ENCODE measurements at places on chromosomes 12 and 14. TPM values are rescaled to one million over a fixed set of nuclear protein-coding genes. Genes with fewer than 3 reads are reported as not detected.

The PAPLN gene
- 6.2 TPM for total RNA-seq

The KRT78 gene
- not detected for total RNA-seq

The CABP1 gene
- 0.22 TPM for total RNA-seq

The ANO4 gene
- not detected for total RNA-seq

The TAMALIN gene
- 0.53 TPM for total RNA-seq

The P2RX7 gene
- not detected for total RNA-seq

The DDIT3 gene
- 29.1 TPM for total RNA-seq

The DACT1 gene
- 0.50 TPM for total RNA-seq

The TMPRSS12 gene
- total RNA-seq = not detected

Measured in A549 treated with CORT108297 at 1 μM for 4 hours (cell line).